ENCODE measurements at places on chromosomes 1 and 21. TPM values are rescaled to one million over a fixed set of nuclear protein-coding genes. Genes with fewer than 3 reads are reported as not detected.
A peak's percentile ranks its signal among the peaks of the same experiment; 100 is the strongest.

DNA sequence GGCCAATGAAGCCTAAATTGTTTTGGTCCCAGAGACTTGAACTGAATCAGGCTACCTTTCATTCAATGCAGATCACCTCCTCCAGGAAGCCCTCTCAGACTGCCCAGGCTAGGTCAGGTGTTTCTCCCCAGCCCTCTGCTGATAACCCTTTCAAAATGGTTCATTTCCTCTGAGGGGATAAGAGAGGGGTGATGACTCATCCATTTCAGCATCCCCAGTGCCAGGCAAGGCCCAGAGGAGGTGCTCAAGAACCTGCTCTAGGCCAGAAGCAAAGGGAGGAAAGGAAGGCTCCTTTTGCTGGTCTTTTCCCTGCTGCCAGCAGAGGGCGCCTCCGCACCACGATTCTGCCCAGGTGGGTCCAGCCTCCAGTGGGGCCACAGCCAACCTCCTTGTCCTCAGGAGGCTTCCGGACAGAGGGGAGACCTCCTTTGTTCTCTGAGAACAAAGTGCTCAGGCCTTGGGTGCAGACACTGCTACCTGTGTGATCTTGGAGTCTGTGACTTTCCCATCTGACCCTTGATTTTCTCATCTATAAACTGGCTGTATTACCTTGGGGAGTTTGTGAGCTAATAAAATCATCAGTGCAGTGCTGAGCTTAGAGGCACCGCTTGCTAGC, 45.3 kb upstream of the ARHGEF10L start:
- peak; percentile 89 for DNase-seq

- no peak for DNase-seq
These were observed 320.2 kb downstream of the TM2D1 start for GRCh38 chr1:61404597-61405376.

GRCh38 chr1:153024413-153024812, 6.6 kb upstream of the SPRR1B start:
- DNase-seq = no peak

- DNase-seq = no peak
These were observed 23.7 kb downstream of the SNX27 start for GRCh38 chr1:151635479-151636072.

KCNH1 gene
- 0.33 TPM for polyA plus RNA-seq
